ENCODE measurements at places on chromosomes 5 and 9.

- peak; percentile 83 for DNase-seq
These were observed 134.1 kb downstream of the NUDT12 start for GRCh38 chr5:103428411-103428871.

DNA sequence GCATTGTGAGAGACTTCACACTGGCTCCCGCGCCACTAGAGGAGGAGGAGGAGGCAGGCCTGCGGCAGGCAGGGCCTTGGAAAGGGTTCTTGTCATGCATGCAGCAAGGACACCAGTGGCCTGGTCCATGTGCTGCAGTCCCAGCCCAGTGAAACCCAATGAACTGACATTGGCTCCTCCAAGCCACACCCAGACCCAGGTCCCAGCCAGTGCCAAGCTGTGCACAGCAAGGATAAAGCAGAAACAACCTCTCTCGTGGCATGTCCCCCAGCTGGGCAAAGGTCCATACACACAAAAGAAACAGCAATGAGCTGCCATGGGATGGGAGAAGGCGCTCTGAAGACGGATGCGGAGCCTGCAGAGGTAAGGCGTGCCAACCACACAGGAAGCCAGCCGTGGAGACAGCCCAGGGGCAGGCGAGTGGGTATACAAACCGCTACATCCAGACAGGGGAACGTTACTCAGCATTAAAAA is 89.2 kb downstream of the SEMA4D start:
- DNase-seq, result no peak

DNA sequence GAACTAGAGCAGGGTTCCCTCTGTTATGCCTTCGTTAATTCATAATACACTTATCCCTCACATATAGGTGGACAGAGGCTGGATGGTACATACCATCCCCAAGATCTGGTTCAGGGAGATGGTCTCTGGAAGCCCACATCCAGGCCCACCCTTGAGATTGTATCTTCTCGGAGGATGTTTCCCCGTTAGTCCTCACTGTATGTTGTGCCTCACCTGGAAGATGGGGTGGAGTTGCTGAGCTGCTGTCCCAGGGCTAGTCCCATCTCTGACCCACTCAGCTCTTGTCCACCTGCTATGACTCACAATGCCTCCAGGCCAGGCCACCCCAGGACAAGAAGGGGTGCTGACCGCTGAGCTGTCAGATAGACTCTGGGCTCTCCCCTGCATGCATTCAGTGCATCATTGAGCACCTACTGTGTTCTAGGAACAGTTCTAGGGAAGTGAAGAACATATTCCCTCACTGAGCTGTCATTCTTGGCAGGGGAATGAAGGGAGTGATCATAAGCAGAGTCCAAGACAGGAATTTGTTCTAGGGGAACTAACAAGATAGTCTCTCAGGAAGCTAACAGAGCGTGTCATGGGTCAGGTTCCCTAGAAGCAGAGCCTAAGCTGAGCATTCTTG is at the start of gene CBY3:
Gene CBY3, minus strand, starts transcription at position 255 of the 622 bp plus-strand sequence. Its CDS starts 116 bp downstream, at position 139.
- DNase-seq, result peak; percentile 7

DNA sequence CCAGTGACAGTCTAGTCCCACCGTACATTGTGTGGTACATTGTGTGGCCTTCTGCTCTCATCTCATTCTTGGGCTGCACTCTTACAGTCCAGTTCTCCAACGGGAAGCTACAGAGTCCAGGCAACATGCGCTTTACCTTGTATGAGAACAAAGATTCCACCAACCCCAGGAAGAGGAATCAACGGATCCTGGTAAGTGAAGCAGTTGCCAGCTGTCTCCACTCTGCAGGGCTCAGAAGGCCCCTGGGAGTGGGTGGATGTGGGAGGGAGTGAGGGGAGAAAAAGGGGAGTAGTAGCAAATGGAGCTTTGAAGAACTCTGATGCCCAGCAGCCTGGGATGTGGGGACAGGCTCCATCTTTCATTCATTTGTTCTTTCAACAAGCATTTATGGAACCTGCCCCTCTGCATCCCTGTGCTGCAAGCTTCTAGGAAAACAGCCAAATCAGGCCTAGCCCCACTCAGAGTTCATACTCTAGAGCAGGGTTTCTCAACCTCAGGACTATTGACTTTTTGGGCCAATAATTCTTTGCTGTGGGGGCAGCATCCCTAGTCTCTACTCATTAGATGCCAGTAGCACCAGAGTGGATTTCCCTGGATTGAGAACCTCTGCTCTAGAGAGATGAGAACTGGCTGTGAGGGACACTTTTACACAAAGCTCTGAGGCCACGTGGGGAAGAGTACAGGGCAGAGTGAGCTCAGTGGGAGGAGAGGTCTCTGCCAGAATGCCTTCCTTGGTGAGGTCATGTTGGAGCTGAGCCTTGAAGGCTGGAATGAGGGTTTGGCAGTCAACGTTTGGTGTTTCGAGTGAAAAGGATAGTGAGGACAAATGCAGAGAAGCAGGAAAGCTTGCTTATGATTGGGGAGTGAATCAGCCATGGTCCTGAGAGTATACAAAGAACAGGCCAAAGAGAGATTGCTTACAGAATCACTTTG is 1.1 kb downstream of the POLR1E start:
- DNase-seq, result peak; percentile 94

DNA sequence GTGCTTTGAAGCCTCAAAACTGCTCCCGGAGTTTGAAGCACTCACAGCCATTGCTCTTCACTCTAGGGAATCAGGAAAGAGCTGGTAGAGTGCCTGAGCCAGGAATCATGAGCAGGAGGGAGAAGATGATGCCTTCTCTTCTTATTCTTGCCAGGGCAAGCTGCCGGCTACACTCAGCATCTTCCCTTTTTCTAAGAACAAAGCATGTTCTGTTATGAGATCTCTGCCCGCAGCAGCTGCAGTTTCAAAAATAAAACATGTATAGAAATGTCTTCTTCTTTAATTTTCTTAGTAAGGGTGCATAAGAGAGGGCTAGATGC is 57.9 kb upstream of the RICTOR start:
- no peak for DNase-seq

GRCh38 chr5:74521401-74521800 is 119.1 kb downstream of the ENC1 start:
- no peak for DNase-seq

DNA sequence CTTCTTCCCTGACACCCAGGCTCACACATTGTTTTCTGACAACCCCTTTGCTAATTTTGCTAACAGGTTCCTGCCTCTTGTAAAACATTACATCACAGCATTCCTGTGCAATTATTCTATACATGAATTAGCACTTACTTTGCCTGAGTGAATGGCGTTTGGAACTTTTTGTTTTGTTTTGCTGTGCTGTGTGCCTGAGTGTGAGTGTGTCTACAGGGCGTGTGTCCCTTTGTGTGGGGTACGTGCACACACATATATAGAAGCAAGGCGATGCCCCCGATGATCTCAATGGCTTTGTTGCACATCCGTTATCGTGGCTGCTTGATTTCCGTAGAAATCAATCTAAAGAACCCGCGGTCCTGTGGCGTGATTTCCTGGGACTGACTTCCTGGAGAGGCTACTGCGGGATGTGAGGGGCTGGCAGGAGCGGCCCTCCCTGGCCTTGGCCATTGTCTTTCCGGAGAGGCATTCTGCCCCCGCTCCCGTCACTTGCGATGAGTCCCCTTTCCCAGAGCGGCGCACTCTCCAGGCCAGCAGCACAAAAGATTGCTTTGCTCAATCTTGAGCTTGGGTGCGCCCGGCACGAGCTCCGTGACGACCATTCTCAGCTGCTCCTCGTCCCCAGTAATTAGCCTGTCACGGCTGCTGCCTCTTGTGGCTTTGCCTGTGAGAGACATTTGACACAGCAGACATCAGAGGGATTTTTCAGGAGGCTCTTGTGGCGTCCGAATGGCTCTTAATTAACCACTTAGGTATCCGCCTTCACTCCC is 398.1 kb upstream of the IRX1 start:
- no peak for DNase-seq

- DNase-seq, result no peak
These were observed 168.4 kb upstream of the GDNF start for GRCh38 chr5:38008198-38008597.

- DNase-seq, result no peak
These were observed 70.0 kb downstream of the GLDC start for GRCh38 chr9:6575324-6576034.

DNA sequence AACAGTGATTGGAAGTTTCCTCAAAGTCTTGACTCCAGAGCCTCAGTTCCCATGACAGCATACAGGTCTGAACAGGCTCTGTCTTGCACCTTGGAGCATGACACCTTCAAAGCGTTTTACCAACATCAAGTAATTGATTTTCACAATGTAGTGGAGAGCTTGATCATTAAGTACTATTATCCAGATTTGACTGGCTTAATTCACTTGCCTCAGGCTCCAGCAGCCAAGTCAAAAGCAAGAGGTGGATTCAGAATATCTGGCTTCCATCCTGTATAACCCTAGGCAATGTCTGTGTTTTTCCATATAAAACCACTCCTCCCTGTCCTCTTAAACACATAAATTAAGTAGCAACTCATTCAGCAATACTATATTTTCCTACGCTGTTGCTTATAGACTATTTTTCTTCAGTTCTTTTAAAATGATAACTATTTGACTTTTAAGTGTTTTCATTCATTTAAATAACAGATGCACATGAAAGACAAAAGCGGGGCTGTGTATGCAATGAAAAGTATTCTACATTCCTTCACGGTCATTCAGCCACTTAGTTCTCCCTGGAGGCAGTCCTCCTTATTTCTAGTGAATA is 150.8 kb upstream of the RANBP3L start:
- DNase-seq, result no peak

DNA sequence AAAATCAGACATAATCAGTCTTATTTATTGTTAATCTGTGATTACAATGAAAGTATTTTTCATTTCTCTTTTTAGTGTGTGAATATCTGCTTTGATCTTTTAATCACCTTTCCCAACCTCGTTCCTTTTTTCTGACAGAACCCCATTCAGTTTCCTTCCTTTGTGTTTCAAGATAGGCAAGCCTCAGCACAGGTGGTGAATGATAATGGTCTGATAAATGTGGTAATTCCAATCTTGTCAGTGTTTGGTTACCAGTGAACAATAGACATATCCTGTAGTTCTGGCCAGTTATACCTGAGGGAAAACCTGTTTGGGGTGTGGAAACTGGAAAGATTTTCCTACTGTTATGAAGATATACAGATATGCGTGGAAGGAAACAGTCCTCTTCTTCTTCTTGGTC is 13.5 kb downstream of the STX17 start:
- no peak for DNase-seq

DNA sequence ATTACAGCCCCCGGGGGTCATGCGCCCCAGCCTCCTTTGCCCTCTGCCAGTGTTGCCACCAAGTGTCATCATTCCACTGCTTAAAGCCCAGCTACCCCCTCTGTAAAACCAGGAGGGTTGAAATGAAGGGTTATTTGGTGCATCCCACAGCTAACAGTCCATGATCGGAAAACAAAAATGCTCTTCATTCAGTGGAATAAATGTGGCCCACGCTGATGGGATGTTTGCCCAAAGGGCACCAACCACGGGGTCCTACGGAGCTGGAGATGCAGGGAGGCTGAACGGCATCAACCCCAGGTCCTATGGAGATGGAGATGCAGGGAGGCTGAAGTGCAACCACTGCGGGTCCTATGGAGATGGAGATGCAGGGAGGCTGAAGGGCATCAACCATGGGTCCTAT is 218.5 kb upstream of the IRX1 start:
- DNase-seq, result no peak

- no peak for DNase-seq
These were observed 11.8 kb downstream of the KIF2A start for GRCh38 chr5:62317810-62318209.

DNA sequence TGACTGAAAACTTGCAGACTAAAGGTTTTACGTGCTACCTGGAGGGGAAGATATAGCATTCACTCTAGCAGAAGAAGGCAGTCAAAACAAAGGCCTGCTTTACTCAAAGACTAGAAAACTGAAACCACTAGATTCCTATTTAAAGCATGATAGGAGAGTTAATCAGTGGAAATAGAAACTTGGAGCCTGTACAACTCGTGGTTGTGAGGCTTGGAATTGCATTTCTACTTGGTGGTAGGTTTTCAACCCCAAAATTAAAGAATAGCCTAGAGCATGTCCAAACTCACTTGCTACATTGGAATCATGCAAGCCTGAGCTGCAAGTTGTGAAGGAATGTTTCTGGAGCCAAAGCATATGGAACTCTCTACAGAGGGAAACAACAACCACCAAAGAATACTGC is 1526.4 kb upstream of the NUDT12 start:
- no peak for DNase-seq

- no peak for DNase-seq
These were observed 116.2 kb downstream of the MPDZ start for GRCh38 chr9:13163287-13163686.

GRCh38 chr9:5518171-5518936 is 8.0 kb downstream of the PDCD1LG2 start:
- DNase-seq, result no peak

GRCh38 chr5:25119650-25120049 is 474.9 kb upstream of the CDH10 start:
- DNase-seq, result peak; percentile 25

GRCh38 chr5:153546566-153546965 is 56.1 kb downstream of the GRIA1 start:
- peak; percentile 74 for DNase-seq

DNA sequence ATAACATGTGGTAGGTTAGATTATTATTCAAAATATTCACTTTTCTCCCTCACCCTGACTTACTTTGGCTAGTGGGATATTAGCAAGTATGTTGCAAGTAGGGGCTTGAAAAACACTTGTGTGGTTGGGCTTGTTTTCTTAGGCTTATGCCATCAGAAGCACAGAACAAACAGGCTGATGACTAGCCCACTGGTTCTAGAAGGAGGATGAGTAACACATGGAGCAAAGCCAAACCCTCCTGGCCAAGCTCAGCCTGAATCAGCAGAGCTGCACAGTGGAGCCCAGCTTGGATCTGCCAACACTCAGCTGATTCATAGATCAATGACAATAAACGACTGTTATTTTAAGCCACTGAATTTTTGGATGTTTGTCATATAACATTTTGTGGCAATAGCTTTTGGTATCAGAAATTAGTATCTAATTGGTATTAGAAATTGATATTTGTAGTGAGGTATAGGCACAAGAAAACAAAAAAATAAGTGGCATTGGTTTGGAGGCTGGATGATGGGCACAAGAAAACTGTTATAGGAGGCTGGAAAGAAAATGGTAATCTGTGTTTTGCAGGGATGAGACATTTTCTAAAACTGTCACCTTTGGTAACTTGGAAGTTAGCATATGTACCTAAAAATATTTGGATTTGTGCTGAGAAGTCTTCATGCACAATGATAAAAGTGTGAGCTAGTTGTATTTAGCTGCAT is 46.1 kb upstream of the ZBED3 start:
- DNase-seq, result peak; percentile 94

DNA sequence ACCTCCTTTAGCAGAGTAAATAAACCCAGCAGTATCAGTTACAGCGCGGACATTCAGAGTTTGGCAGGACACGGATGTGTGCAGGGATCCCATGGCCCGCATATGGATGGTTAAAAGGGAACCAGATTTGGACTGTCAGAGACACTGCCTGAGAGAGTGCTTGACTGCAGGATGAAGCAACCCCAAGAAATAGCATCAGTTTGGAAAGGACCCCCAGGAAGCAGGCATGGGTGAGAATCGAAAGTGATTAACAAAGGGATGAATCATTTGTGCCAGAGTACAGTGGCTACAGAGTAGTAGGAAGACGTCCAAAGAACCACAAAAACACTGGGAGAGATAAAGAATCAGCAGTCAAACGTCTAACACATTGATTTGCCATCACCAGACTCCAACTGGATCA is 5.5 kb downstream of the C7 start:
- DNase-seq, result peak; percentile 83

- peak; percentile 17 for DNase-seq
These were observed 29.2 kb downstream of the TNFSF8 start for GRCh38 chr9:114900942-114901802.
